Naive thymus-derived CD8-positive, alpha-beta T cell (primary cell): ENCODE measurements at places on chromosomes 4 and X. TPM values are rescaled to one million over a fixed set of nuclear protein-coding genes. Genes with fewer than 3 reads are reported as not detected.

The GYPE gene
- polyA plus RNA-seq, result 2.6 TPM

The CT45A10 gene
- not detected for polyA plus RNA-seq

The CFP gene
- polyA plus RNA-seq, result 5.4 TPM

The FGB gene
- not detected for polyA plus RNA-seq

The PCDH7 gene
- polyA plus RNA-seq, result not detected

The ZNF185 gene
- 1.8 TPM for polyA plus RNA-seq

The SMIM31 gene
- not detected for polyA plus RNA-seq

The ALG13 gene
- 51.4 TPM for polyA plus RNA-seq

The TBCK gene
- 20.7 TPM for polyA plus RNA-seq

The GLUD2 gene
- 0.60 TPM for polyA plus RNA-seq

The CABS1 gene
- not detected for polyA plus RNA-seq

The HMGB2 gene
- polyA plus RNA-seq, result 102 TPM

The SPARCL1 gene
- not detected for polyA plus RNA-seq

The IDUA gene
- 6.5 TPM for polyA plus RNA-seq

The IL13RA2 gene
- not detected for polyA plus RNA-seq

The AKAP14 gene
- polyA plus RNA-seq, result not detected

The CT45A5 gene
- polyA plus RNA-seq, result not detected

The SH3D19 gene
- 0.60 TPM for polyA plus RNA-seq

The DRP2 gene
- polyA plus RNA-seq, result not detected

The HEPH gene
- not detected for polyA plus RNA-seq

The L1CAM gene
- not detected for polyA plus RNA-seq

The TMEM31 gene
- polyA plus RNA-seq, result not detected

The ELOVL6 gene
- polyA plus RNA-seq, result 0.11 TPM

The HHIP gene
- polyA plus RNA-seq, result not detected

The FAM47A gene
- polyA plus RNA-seq, result not detected

The STPG2 gene
- 0.10 TPM for polyA plus RNA-seq

The TACR3 gene
- polyA plus RNA-seq, result not detected
